ENCODE measurements at places on chromosomes 13 and 19. TPM values are rescaled to one million over a fixed set of nuclear protein-coding genes. Genes with fewer than 3 reads are reported as not detected.
A peak's percentile ranks its signal among the peaks of the same experiment; 100 is the strongest.

- DNase-seq, result no peak
Observed at GRCh38 chr19:7565332-7565731, 29.8 kb downstream of the PNPLA6 start.

GRCh38 chr19:33446330-33447293 is 73.1 kb downstream of the CEBPG start:
- peak; percentile 57 for DNase-seq

GRCh38 chr13:24624801-24625231 is 55.4 kb upstream of the ATP12A start:
- DNase-seq, result no peak

Gene ATP4A
- total RNA-seq, result not detected

DNA sequence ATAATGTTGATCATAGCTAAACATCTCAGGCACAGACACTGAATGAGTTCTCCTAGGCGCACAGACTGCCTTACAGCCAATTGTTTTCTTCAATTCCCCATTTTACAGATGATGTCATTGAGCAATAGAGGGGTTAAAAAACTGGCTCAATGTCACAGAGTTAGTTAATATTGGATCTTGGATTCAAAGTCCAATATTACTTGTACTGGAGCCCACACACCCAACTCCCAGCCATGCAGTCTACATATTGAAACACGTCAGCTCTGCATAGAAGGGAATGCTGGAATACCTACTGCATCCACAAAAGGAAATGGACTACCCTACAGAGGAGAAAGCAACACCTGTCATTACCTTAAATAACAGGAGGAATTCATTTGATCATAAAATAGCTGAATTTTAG is 76.1 kb upstream of the SLC15A1 start:
- DNase-seq, result no peak

- DNase-seq, result no peak
Observed at GRCh38 chr19:30488191-30488590, 116.0 kb downstream of the ZNF536 start.

Gene EPSTI1
- total RNA-seq, result 12.1 TPM

Gene CCDC61
- total RNA-seq, result 11.7 TPM

Gene RFPL4A
- total RNA-seq, result not detected
